ENCODE measurements at places on chromosomes 11 and 22.

DNA sequence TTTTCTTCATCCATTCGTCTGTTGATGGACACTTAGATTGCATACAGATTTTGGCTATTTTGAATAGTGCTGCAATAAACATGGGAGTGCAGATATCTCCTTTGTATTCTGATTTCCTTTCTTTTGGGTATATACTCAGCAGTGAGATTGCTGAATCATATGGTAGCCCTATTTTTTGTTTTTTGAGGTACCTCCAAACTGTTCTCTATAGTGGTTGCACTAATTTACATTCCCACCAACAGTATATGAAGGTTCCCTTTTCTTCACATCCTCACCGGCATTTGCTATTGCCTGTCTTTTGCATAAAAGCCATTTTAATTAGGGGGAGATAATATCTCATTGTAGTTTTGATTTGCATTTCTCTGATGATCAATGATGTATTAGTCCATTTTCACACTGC, 96.1 kb downstream of the PRR5L start:
- no peak for DNase-seq

DNA sequence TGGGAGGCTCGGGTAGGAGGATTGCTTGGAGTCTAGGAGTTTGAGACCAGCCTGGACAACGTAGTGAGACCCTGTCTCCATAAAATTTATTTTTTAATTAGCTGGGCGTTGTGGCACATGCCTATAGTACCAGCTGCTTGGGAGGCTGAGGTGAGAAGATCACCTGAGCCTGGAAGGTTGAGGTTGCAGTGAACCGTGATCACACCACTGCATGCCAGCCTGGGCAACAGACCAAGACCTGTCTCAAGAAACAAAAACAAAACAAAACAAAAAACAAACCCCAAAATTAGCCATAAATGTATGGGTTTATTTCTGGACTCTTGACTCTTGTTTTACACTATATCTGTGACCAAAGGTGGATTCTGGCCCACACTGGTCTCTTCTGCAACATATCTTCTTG, 41.6 kb downstream of the EIF3F start:
- no peak for DNase-seq

GRCh38 chr11:45097721-45098493, 48.5 kb upstream of the PRDM11 start:
- no peak for DNase-seq

- DNase-seq, result no peak
These were observed 4.0 kb upstream of the GAL3ST1 start for GRCh38 chr22:30578481-30578880.

DNA sequence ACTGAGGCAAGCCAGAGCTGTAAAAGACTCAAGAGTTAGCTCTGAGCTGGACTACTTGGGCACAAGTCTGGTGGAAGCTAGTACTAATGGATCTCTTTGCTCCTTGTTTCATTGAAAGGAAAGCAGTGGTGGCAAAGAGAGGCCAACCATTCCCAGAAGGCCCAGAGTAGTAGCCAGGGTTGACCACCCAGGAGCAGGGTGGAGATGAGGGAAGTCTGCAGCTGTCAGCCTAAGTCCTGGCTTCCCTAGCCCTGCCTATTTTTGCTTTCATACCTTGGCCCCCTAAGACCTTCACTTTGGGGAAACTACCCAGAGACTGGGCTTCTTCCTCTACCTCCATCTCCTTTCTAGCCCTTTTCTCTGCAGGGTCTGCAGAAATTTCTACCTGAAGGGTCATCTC, 155.0 kb upstream of the NCAM1 start:
- no peak for DNase-seq

DNA sequence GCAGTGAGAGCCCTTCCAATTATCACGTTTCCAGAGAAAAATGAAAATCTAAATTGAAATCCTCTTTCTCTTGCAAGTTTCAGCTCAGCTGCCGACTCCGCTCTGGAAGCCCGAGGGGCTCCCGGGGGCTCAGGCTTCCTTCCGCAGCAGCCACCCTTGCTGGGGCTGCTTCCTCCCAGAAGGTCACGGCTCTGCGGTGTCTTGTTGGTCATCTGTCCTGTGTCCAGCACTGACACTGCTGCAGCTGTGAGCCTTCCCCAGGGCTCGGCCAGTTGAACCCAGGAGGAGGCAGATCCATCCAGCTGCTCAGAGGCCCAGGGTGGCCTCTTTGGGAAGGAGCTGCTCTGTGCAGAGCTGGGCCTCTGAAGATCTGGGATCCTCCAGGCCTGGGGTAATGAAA, 1337.2 kb downstream of the TBC1D22A start:
- DNase-seq, result no peak

DNA sequence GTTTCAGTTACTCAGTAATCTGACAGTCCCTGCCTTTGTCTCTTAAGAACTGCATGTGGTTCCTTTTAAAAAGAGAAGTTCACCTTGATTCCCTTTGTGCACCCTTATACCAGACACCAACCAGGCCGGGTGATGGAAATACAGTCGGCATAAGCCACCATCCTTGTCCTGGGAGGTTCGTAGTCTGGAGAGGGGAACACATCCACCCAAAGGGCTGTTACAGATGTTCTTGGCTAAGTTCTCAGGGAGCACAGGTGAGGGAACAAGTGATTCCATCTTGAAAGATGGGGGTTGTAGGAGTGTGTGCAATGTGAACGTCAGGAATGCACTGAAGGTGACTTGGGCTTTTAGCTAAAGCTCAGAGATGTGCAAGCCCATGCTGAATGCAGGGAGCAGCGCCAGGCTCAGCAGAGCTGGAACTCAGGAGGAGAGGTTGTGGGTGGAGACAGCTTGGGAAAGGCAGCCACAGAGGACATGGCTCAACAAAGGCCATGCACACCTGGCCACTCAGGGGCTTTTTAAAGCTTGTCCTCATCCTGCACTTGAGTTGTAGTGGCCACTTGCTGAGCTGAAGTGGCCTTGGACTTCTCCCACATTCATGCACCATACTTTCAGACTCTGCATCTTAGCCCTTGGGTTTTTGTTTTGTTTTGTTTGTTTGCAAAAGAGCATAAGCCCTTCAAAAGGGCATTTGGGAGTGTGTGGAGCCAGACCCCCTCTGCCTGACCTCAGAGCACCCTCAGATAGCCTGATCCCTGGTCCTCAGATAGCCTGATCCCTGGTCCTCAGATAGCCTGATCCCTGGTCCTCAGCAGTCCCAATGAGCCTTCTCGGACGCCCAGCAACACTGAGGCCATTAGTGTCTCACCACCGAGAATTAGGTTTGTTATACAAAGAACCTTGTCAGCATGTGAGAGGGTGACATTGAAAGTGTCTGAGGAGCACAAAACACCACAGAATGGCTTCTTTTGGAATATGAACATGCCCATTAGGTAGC, 12.7 kb upstream of the TMA7B start:
- no peak for DNase-seq

DNA sequence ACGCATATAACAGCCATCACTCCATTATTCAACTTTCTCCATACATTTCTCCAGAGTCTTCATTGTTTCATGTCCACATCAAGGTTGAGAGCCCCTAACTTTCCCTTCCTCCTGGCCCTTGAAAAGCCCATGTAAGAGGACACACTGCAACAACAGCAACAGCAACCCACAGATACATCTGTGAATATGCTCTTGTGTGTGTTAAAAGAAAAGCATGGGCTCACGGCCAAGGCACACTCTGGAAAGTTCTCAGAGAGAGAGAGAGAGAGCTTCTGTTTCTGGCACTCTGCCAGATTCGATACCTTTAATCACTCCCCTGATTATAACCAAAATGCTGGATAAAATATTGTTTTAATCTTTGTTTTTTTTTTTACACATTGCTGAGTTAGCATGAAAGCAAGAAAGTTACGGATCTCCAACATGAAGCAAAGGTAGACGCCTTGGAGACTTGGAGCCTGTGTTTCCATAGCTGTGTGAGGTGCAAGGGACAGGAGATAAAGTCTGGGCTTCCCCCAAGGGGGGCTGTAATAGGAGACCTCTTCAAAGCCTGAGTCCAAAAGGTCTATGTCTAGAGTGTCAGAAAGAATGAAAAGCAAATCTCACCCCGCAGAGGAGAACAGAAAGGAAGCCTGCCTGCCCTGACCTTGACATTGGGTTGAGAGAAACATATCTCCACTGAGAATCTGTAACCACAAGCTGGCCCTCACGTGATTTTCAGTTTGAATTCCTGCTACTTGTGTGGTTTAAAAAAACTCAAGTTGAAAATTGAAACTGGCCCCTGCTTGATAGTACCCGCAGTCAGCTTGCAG, 33.7 kb upstream of the MPPED1 start:
- no peak for DNase-seq

- DNase-seq, result no peak
These were observed 3.7 kb upstream of the RELT start for GRCh38 chr11:73372375-73372993.

- no peak for DNase-seq
These were observed 89.1 kb downstream of the RPS6KA4 start for GRCh38 chr11:64447831-64448598.

GRCh38 chr11:61820174-61820573, 3.4 kb upstream of the FADS1 start:
- DNase-seq, result no peak

All from effector memory CD4-positive, alpha-beta T cell (primary cell).